Karpas-422 (cell line): ENCODE measurements at places on chromosomes 1 and 21.

GRCh38 chr1:98502937-98503336 lies 158.6 kb upstream of the SNX7 start:
- DNase-seq: no peak

GRCh38 chr1:206580438-206581113 lies 31.7 kb downstream of the EIF2D start:
- no peak for DNase-seq

DNA sequence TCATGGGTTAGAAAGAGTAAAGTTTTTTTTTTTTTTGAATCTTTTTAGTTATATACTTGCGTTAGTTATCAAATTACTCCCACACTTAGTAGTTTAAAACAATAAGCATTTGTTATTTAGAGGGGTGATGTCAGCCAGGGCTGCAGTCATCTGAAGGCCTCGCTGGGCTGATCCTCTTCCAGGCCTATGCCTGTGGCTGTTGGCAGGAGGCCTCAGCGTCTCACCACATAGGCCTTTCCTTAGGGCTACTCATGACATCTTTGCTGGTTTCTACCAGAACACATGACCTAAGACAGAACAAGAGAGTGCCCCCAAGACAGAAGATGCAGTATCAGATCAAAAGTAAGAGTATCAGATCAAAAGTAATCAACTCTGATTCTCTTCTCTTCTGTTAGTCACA lies 167.4 kb downstream of the HHAT start:
- DNase-seq: no peak

DNA sequence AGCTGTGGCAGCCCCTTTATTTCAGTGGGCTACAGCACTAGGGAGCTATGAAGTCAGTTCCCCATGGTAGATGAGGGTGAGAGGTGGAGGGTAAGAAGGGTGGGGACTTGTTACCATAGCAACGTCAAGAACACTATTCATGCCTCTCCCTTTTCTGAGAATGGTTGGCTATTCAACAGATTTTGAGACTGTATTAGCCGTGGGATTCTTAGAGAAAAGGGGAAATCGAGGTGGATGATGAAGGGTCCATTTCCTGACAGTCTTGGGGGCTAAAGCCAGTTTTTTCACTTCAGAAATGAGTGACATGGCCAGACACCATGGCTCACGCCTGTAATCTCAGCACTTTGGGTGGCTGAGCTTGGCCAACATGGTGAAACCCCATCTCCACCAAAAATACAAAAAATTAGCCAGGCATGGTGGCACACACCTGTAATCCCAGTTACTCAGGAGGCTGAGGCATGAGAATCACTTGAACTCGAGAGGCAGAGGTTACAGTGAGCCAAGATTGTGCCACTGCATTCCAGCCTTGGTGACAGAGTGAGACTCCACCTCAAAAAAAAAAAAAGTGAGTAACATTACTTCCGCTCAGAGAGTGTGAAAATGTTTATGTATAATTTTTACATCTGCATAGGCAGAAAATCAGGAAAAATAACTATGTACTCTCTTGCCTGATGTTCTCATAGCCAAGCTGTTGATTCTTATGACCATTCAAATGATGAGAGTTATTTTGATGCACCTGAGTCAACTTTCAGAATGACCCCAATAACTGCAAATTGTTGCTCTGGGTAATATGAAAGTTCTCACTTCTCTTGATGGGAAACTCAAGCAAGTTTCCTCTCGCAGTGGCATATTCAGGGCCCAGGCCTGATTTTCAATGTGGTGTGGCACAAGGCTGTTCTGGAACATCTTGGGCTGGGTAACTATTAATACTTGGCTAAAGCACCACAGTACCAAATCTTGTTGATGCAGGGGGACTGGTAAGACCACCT lies 23.2 kb upstream of the RGSL1 start:
- DNase-seq: no peak

- no peak for DNase-seq
Measured at GRCh38 chr1:9127395-9128165, 1.3 kb downstream of the GPR157 start.

GRCh38 chr1:184545601-184546000 lies 158.8 kb downstream of the C1orf21 start:
- no peak for DNase-seq

GRCh38 chr21:26377111-26377694 lies 195.9 kb downstream of the CYYR1 start:
- DNase-seq: no peak

DNA sequence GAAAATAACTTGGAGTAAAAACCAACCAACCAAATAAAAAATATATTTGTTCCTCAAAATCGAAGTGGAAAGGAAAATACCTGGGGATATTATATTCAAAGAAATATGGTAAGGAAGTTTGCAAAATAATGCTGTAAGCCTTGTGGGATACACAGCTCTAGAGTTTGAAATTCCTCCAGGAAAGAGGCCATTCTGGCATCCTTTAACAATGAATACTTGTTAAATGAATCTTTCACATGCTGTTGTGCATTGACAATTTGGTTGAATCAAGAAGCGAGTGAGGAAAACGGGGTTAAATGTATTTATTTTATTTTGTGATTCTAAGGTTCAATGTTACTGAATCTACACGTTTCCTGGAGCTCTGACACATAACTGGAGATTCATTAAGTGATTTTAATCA lies 30.5 kb upstream of the NTNG1 start:
- DNase-seq: no peak

GRCh38 chr1:81226603-81226928 lies 574.2 kb upstream of the ADGRL2 start:
- no peak for DNase-seq

DNA sequence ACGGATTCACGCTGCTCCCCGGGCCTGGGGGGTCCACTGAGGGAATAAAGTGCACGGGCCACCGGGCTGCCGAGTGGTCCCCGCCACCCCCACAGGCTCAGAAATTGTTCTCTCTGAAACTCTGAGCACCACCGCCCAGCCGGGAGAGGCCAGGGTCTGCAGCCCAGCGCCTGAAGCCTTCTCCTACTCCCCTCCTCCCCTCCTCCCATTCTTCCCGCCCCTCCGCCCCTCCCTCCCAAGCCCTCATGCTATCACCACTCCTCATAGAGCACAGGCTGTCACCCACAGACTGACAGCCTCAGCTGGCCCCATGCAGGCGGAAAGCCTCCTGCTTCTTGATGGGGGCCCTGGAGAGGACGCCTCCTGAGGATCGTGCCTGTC lies 707 bp upstream of the GPR153 start:
- peak; percentile 63 for DNase-seq

- DNase-seq: no peak
Measured at GRCh38 chr1:160780398-160780755, 15.6 kb upstream of the LY9 start.

DNA sequence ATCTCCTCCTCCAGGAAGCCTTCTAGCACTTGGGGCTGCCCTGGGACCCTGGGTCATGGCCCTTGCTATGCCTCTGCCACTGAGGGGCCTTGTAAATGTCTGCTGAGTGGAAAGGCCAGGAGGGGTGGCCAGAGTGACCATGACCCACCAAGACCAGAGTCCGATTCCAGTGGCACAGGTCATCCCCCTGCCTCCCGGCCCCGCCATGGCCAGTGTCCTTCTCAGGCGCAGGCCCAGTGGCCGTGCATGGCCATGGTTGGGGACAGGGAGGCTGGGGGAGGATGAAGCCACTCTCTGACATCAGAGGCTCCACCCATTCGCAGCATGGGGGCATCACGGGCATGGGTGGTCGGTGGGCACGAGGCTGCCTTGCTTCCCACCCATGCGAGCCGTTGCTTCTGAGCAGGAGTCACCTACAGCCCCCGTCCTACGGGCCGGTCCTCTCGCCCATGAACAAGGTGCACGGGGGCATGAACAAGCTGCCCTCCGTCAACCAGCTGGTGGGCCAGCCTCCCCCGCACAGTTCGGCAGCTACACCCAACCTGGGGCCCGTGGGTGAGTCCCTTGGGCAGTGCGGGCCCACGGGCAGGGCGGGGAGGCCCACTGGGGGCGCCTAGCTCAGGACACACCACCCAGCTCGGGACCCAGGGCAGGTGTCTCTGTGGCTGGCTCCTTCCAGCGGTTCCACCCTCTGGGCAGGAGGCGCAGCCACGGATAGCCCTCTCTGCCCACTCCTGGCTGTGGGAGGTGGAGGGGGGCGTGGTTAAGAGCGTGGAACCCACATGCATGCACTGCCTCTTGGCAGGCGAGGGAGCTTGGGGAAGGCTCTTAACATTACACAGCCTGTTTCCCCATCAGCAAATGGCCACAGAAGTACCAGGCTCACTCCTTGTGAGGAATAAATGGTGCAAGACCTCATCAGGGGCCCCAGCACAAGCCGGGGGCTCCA lies 22.4 kb upstream of the CCDC27 start:
- no peak for DNase-seq

DNA sequence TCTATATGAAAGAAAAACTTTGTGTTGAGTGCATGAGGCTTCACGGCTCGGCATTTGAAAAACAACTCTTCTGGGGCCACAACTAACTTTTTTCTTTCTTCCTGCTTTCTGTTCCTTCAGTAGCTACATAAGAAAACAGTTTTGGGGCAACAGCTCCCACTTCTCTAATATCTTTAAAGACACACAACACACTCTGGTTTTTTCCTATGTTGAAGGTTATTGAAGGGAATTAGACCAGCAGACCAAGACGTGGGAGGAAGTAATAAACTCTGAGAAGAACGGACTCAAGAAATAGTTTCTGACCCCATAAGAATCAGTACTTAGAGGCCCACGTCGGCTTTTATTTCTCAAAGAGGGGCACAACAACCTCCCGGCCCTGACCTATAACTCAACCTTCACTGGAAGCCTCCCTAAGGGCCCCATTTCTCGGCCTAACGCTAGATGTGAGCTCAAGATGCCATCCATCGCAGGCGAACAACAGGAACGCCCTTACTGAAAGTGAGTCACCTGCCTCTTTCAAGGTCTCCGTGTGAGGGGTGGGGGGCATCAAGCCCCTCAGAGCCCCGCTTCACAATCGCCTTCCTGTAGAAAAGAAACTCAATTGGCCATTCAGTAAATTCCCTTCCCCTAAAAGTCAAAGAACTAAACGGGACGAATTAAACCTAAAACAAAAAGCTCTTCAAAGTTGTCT lies 844 bp downstream of the ZMYM6 start:
- DNase-seq: peak; percentile 74

- DNase-seq: no peak
Measured at GRCh38 chr1:53090227-53091147, 28.5 kb downstream of the PODN start.

DNA sequence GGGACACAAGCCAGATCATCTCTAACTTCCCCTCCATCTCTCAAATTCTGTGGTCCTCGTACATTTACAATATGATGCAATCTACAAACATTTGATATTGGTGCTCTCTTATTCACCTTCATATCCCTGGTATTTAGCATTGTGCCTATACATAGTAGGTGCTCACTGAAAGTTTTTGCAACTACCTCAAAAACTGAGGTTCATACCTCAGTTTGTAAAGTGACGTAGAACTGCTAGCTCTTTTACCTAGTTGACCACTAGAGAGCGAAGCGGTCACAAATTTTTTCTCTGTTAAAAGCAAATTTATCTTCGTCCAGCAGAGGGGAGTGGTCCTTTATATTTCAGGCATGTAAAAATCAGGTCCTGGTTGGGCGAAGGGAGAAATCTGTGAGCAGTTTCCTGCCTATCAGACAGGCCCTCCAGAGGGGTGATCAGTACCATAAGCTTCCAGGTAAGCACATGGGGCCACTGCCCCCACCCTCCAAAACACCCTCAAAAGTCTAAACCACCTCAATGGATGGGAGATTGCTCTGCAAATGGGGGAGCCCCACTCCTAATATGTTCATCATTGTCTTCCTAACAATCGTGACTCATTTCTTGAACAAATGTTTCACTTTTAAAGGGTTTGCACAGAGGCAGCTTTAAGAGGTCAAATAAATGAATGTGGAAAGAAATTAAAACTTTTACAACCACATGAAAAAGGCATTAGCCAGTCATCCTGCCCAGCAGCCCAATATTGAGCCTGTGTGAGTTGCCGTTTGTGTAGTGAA lies 10.6 kb upstream of the HLCS start:
- DNase-seq: peak; percentile 94

DNA sequence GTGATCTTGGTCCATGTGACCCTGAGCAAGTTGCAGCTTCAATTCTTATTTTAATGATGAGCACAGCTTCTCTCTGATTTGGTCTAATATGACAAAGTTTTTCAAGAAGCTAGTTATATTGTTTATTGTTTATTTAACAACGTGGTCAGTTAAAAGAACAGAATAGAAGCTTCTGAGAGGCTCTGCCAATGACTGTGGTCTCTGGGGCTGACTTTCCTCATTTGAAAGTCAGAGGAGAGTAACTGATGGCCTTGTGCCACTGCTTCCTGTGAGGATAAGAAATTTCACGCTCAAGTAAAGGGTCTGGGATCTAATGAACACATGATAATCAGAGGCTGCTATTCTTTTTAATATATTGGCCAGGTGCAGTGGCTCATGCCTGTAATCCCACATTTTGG lies 7.3 kb downstream of the HHIPL2 start:
- DNase-seq: no peak

DNA sequence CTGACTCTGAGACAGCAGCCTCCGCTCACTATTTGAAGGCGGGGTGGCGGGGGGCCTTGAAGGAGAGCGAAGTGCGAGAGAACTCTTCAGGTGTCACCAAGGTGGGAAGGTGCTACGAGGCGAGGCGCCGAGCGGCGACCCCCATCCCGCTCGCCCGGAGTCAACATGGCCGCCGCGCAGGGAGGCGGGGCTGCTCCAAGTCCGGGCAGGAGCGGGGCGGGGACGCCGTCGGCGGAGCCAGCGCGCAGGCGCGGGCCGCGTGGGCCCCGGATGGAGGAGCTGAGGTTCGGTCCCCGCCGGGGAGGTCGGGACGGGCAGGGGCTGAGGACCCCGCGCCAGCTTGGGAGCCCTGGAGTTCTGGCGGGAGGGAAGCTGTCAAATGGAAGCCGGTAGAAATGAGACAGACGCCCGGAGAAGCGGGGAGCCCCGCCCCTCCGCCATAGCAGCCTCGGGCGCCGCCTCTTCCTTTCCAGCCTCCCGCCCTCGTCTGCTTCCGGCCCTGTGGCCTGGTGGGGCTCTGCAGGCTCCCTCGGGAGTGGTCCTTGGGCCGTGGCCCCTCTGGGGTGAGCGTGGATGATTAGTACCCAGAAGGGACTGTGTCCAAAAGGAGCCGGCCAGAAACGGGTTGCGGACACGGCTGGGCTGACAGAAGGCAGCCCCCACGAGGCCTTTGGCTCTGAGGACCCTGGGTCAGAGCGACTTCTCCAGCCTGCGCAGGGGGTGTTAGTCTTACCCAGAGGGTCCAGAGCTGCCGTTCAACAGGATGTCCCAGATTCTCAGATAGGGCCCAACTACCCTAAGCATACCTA lies at the start of gene PIGV:
Gene PIGV, plus strand, starts transcription at position 245 of the 809 bp plus-strand sequence. CDS start 2,866 bp downstream, outside the sequence.
- peak; percentile 95 for DNase-seq
